NCI-H526 (cell line): ENCODE measurements at places on chromosomes 2 and 18.
A peak's percentile ranks its signal among the peaks of the same experiment; 100 is the strongest.

GRCh38 chr2:192190474-192190873 lies 4.3 kb downstream of the TMEFF2 start:
- DNase-seq = no peak

GRCh38 chr2:174449033-174449432 lies 37.8 kb downstream of the GPR155 start:
- no peak for DNase-seq

GRCh38 chr18:39732918-39733317 lies 2167.3 kb upstream of the CELF4 start:
- no peak for DNase-seq

GRCh38 chr2:112942654-112943002 lies 31.7 kb downstream of the IL37 start:
- no peak for DNase-seq

DNA sequence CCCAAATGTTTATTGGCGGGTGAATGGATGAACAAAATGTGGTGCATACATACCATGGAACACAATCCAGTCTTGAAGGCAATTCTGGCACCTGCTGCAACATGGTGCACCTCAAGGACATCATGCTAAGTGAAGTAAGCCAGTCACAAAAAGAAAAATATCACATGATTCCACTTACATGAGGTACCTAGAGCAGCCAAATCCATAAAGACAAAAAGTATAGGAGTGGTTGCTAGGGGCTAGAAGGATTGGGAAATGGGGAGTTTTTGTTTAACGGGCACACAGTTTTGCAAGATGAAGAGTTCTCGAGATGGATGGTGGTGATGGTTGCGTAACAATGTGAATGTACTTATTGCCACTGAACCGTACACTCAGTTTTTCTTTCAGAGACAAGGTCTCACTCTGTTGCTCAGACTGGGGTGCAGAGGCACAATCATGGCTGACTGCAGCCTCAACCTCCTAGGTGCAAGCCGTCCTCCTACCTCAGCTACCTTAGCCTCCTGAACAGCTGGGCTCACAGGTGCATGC lies 90.9 kb upstream of the CERS6 start:
- DNase-seq = no peak

DNA sequence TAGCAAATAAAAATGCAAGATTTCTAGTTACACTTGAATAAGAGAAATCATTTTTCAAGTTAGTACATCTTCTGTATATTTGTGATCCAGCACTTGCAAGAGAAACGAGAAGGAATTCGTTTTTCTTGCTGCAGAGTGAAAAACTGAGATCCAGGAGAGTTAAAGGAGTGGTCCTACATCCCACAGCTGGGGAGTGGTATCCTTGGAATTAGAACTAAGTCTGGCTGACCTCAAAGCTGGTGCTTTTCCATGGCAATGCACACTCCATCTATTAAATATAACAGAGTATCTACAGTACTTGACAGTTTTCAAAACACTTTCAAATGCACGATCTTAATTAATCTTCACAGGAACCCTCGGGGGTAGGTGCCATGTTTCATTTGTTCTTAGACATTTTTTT lies 46.8 kb downstream of the TRIB2 start:
- DNase-seq = no peak

GRCh38 chr2:198913394-198914152 lies 544.2 kb downstream of the SATB2 start:
- DNase-seq = no peak

- no peak for DNase-seq
Observed at GRCh38 chr18:4453874-4454536, 1.1 kb downstream of the DLGAP1 start.

DNA sequence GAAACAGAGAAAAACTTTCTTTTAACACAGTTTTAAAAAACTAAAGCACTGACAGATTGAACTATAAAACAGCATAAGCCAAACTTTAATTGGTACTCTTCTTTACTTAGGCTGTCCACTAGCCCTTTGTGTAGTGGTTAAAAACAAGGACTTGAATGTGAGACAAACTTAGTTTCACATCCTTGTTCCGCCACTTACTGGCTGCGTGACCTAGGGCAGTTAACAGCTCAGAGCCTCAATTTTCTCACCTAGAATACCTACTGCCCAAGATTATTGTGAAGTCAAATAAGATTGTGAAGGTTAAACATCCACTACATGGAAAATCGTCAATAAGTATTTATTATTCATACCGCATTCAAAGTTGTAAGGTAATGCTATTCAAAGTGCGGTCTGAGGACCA lies 2.0 kb downstream of the WDR35 start:
- DNase-seq = no peak

DNA sequence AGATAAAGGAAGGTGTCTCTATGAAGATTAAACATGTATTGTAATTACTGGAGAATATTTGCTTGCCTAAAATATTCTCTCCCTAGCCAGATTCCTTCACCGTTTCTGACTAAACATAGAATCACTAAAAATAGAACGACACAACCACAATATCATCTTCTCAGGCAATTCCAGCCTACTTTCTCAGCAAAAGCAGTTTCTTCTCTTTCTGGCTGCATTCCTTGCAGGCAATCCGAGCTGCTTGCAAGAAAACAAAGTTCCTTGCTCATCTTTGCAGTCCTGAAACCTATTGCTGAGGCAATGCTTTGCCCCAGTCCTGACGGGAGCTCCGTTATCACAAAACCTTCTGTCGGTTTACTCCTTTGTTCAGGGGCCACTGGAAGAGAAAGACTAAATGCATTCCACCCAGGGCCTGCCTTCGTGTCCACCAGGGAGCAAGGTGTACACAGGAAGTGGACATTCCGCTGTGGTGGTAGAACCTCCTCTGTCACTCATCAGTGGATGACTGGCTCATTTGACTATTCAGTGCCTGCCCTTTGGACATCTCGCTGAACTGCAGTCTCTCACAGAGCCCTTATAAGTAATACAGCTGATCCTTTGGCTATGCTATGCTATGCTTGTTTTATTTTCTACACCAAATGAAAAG lies 239.2 kb upstream of the DOK6 start:
- peak; percentile 91 for DNase-seq

DNA sequence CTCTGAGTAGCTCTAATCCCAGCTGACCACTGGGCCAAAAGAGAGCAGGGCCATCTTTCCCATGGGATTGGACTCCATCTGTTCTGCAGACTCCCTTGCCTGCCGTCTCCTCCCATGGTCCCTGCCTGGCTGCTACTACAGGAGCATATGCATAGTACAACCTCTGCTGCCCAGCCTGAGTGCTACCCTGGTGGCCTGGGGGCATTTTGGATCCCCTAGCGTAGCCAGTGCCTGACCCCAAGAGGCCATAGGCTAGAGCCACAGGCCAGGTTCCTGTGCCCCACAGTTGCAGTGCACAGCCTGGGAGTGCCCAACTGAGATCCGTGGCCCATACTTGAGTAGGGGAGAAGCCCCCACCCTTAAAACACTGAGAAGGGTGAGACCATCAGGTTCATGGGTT lies 280.3 kb downstream of the CCDC85A start:
- no peak for DNase-seq

DNA sequence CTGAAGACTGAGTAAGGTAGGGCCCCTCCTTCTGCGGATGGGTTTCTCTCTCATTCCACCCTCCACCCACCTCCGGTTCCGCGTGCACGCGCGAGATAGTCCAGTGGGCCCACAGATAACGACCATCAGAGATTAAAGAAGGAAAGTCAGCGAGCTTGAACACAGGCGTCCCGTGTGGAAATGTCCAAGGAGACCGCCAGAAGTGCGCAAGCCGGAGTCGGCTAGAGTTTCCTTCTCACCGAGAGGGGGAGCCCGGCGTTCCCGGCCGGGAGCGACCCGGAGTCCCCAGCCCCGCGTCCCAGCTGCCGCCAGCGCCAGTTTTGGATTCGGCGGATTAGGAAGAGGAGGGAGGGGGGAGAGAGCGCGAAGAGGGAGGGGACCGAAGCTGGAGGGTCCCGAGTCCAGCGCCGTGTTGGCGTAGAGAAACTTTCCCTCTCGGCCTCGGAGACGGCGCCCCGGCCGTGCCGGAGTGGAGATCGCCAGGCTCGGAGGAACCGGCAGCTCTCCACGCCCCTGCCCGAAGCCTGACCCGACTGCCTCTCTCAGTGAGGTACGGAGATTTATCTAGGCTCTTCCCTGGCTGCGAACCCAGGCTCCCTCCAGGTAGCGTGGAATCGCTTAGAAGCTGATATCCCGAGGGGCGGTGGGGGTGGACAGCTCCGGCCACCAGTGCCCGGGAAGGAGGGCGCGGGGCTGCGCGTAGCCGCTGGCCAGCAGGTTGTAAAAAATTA lies at the start of gene GULP1:
TSS of gene GULP1 (plus strand) at position 258 of the 731 bp plus-strand sequence. CDS start 185,829 bp downstream, outside the sequence.
- DNase-seq = peak; percentile 31

DNA sequence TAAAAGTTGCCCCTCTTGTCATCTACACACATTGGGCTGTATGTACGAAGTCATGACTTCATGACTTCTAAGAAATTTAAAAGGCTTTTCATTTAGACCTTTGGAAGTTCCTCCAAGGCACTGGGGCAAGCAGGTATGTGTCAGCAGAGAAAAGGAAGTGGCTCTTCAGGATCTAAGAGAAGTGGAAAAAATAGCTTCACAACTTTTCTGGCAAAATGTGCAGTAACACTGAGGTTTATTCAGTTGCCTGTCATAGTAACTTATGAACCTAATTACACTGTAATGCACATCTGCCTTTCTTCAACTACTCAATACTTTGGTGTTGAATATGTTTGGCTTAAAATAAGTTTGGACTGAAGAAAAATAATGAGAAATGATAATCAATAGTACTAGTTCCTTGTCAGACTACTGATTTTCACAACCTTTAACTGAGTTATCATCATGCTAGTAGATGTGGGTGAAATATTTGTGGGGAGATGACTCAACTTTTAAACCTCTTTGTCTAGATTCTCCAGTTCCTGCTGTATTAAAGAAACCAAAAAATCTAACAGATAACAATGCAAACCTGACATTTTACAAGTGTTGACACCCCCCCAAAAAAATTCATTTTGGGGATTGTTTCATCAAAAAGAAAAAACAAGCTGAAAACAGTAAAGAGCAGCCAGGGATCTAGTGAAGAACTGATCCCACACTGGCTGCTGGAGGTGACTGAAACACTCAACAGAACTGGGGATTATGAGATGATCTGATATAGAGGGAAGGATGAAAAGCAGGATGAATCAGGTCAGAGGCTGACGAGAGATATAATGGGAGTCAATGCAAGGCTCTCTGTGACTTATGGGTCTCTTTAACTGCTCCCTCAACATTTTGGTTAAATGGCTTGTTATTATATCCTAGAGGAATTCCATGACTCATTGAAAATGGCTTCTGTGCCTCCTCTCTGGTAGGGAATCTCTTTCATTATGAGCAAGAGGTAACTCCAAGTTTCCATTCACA lies 84.6 kb downstream of the COLEC12 start:
- no peak for DNase-seq

DNA sequence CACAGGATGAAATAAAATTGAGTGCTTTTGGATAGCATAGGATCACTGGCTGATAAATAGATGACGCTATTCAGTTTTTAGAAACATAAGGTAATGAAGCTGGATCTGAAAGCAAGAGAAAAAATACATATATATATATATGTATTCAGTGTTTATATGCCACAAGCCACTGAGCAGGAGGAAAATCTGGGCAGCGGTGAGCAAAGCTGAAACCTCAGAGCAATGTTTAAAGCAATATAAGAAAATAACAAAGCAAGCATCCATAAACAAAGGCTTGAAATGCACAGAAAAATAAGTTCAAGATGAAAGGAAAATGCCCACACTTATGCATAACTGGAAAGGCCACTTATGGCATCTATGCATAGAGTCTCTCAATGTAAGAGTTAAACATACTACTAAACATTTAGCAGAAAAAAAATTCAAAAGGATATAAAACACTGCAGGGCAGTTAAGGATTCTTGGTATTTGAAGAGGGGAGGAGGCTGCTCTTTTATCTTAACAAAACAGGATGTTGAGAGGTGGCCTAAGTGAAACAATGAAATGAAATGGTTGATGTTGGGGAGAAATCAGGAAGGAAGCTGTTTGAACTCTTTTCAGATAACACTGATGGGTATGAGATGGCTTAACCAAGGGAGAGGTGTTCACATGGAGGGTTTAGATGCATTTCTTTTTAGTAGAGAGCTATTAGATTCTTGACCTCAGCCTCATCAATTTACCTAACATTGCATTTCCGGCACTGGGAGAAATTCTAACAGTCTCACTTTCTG lies 129.1 kb downstream of the ARHGAP15 start:
- no peak for DNase-seq
